ENCODE measurements at places on chromosomes 2 and 18.
A peak's percentile ranks its signal among the peaks of the same experiment; 100 is the strongest.

DNA sequence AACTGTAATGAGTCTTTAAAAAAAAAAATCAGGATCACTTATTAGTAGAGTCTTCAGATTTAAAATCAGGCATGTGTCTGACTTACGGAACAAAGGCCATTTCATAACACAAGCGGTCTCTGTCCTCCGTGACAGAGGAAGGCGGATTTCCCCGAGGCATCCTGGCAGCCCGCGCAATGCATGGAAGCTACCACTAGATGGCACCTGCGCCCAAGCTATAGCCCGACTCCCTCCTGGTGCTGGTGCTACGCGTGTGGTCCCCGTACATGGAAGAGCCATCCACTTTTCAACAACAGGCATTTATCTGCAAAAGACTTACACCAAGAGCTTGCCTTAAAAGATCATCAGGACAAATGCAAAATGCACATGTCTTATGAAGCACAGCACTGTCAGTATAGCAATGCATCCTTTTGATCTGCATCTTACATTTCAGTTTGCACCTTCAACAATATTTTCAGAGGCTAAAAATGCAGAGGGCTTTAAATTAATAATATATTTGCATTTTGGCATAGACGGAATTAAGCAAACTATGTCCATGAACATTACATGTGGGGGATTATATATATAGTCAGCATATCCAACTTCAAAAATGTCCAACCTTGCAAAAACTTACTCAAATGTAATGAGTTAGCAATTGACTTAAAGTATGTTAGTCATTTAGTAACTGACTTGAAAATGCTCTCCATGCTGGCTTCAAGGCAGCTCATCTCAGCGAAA is 96.0 kb downstream of the ZNF516 start:
- peak; percentile 47 for DNase-seq

- no peak for DNase-seq
Measured at GRCh38 chr2:8767324-8767723, 70.1 kb downstream of the KIDINS220 start.

DNA sequence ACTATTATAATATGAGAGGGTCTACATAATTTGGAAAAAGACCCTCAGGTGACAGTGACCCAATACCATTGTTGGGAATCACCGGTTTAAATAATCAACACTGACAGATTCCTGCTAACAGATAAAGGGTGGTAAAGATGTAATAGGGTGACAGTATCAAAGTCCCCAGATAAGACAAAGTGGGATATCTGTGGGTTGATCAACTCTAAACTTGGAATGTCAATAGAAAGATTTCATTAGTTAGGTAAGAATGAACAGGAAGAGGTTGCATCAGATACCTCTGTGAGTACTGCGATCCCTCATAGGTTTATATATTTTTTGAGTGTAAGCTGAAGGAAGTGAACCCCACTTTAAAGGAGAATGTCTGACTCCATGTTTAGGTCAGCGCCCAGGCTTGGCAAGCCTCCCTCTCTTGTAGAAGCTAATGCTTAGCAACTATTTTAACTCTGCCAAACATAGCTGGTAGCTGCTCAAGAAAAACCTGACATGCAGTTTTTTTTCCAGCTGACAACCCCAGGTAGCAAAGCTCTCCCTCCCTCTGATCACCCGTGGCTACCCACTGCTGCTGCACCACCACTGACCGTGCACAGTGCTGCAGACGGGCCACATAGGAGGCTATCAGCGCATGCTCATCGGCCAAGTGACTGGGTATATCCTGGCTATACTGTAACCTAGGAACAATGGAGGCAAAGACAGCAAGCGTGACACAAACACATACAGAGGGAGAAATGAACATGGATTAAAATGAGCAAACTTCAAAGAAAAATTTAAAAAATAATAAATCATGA is 113.3 kb upstream of the DNMT3A start:
- no peak for DNase-seq

DNA sequence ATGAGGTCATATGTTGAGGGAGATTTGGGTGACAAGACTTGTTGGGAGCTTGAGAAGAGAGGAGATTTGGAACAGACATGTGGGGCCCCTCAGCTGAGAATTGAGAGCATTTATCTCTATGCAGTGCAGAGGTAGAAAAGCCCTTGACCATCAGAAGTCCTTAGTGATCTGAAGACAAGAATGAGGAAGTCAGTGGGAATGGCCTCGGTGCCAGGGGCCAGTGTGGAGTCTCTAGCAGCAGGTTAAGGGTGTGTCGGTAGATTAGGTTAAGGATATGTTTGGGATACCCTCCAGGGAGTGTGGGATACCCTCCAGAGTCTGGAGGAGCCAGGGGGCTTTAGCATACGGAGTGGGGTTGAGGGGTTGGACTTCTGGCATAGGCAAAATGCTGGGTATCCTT is 41.6 kb downstream of the FBXO48 start:
- no peak for DNase-seq

DNA sequence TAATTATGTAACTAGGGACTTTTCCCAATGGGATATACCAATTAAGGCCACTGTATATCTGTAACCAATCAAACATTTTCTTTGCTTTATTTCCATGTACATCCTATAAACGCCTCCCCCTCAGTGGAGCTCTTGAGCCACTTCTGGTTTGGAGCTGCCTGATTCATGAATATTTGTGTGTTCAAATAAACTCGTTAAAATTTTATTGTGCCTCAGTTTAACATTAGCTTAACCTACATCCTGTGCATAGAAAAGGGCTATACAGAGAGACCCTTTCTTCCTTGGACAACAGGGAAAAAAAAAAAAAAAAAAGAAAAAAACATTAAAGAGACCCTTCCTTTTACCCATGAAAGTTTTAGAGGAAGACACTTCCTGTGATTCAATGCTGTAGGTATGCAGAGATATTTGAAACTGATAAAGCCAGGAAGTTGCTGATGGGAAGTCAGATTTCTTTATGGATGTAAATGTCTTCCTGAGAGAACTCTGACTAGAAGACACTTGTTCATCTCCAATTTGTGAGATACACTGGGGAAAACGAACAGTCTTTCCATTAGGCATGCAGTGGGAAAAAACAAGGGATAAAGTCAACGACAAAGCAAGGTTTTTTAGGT is 614.6 kb upstream of the SOX11 start:
- no peak for DNase-seq

DNA sequence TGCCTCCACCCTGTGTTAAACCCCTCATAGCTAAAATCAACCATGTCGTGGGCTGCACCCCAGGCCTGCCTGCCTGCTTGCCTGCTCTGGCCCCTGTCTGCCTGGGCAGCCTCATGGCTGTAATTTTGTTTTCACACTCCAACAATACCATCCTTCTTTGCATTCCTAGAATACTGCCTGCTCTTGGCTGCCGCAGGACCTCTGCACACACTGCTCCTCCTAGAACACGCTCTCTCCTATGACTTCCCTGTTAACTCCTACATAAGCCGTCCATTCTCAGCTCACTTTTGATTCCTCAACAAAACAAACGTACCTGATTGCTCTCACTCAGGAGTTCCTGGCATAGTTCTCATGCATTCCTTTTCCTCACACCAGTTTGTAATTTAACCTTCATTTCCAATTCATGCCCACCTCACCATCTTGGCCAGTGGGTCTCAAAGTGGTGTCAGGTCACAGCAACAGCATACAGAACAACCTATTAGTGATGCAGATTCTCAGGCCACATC is 2.5 kb downstream of the UXS1 start:
- DNase-seq = no peak

DNA sequence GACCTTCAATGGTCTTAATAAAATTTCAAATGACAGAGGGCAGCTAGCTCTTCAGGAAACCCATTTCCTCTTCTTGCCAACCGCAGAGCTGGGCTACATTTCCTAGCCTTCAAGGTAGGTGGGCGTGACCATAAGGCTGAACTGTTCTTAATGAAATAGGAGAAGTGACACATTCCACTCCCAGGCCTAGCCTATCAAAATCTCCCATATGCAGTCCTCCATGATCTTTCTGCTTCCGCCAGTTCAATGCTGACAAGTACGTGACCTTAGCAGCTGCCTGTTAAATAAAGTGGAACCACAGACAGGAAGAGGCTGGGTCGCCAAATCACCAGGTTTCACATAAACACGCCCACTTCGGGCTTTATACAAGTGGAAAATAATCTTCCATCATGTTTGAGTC is 13.2 kb downstream of the SERPINE2 start:
- peak; percentile 35 for DNase-seq

GRCh38 chr2:232842689-232843088 is 27.4 kb upstream of the SNORC start:
- DNase-seq = no peak

DNA sequence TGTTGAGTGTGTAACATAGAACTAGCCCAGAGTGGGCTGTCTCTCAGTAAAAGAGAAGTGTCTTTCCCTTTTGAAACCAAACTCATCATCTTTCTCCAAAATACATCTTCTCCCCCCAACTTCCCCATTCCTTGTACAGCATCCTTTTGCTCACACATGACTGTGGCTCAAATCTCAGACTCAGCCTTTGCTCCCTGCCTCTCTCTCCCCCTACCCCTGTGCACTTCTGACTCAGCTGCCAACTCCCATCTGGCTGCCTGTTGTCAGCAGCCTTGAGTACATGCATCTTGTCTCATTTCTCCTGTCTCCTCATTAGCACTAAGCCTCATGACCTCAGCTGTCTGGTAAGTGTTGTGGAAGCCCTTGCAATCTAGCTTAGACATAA is 18.1 kb upstream of the MGAT4A start:
- DNase-seq = no peak
